ENCODE measurements at places on chromosomes 7 and 10. TPM values are rescaled to one million over a fixed set of nuclear protein-coding genes. Genes with fewer than 3 reads are reported as not detected.

GIGYF1 gene
- total RNA-seq, result 20.8 TPM

UFSP1 gene
- 2.3 TPM for total RNA-seq

CYP26C1 gene
- total RNA-seq, result 9.5 TPM

IGFBP1 gene
- 0.54 TPM for total RNA-seq

UCN3 gene
- 0.27 TPM for total RNA-seq

SGCE gene
- total RNA-seq, result 118 TPM

GIMAP8 gene
- total RNA-seq, result 2.5 TPM

WIPF3 gene
- total RNA-seq, result 2.4 TPM

NUDT1 gene
- total RNA-seq, result 11.1 TPM

PSMC2 gene
- 45.9 TPM for total RNA-seq

ARMC3 gene
- total RNA-seq, result 7.8 TPM

TEX47 gene
- not detected for total RNA-seq

DYNC1I1 gene
- 15.2 TPM for total RNA-seq

DNA sequence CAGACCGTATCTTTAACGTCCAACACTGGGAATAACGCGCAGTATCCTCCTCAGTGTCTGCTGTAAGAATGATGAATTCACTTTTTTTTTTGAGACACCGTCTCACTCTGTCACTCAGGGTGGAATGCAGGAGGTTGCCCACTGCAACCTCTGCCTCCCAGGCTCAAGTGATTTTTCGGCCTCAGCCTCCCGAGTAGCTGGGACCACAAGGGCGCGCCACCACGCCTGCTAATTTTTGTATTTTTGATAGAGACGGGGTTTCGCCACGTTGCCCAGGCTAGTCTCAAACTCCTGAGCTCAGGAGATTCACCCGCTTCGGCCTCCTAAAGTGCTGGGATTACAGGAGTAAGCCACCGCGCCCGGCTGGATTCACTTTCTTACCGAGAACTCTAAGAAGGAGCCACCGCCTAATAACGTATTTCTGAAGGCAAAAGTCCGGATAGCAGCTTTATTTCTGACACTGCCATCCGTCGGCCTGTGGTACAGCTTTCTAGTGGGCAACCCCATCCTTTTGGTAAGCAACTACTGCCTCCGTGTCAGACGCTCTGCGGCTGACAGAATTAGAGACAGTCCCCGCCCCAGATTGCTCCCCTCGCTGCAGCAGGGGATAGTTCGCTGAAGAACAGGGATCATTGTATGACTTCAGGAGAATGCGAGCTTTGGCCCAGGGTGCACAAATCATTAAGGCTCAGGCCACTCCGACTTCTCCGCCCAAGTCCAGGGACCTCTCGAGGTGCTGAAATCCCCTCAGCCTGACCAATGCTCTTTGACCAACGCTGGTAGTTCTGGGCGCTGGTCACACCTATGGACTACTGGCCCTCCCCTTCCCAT lies 662 bp downstream of the POLR3A start:
- DNase-seq, result no peak

DNA sequence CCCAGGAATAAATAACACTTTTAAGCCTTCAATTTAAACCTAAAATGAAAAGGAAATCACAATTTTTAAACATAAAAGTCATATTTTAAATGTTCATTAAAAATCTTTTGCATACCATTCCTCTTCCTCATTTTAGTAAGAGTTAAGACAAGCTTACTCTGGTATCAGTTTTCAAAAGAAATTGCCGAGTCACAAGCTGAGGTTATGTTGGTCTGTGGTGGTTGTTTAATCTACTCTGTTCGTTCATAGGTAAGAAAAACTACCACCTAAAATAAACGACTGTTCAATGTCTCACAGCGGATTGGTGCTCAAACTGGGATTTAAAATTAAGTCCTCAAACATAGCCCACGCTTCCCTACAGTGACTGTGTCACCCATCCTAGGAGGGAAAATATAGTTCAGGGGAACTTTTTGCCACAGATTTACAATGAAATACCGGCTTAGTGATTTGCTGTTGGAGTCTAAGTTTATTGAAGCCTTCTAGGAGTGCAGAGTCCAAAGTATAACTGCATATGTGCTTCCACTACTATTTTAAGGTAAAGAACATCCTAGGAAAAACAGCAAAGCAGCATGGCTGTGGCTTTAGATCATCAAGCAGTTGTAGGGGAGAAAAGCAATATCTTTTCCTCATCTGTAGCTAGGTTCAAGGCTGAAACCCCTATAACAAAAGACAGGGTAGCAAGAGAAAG lies 61.1 kb downstream of the GNAT3 start:
- no peak for DNase-seq

- DNase-seq, result peak; percentile 34
Observed at GRCh38 chr7:142646386-142647140, 102.7 kb upstream of the PRSS1 start.

GRCh38 chr7:121214657-121215056 lies 114.1 kb upstream of the WNT16 start:
- no peak for DNase-seq

- no peak for DNase-seq
Observed at GRCh38 chr7:87328281-87328680, 17.2 kb upstream of the CROT start.

DNA sequence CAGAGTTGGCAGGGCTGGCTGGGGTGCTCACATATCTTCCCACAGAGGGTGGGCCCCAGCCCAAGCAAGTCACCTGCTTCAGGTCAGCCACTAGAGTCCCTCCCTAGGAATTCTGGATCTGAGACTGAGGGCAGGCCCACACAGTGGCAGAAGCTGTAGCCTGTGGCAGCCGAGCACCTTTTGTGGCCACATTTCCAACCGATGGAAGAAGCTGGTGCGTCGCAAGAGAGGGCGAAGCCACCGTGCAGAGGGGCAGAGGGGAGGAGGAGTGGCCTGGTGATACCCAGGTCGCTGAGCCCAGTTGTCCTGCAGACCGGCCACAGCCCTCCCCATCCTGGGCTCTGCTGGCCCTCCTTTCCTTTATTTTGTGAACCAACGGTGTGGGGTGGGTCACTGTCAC lies 5.3 kb downstream of the POLM start:
- no peak for DNase-seq

GRCh38 chr10:13956826-13957225 lies 370.1 kb downstream of the PRPF18 start:
- no peak for DNase-seq

DNA sequence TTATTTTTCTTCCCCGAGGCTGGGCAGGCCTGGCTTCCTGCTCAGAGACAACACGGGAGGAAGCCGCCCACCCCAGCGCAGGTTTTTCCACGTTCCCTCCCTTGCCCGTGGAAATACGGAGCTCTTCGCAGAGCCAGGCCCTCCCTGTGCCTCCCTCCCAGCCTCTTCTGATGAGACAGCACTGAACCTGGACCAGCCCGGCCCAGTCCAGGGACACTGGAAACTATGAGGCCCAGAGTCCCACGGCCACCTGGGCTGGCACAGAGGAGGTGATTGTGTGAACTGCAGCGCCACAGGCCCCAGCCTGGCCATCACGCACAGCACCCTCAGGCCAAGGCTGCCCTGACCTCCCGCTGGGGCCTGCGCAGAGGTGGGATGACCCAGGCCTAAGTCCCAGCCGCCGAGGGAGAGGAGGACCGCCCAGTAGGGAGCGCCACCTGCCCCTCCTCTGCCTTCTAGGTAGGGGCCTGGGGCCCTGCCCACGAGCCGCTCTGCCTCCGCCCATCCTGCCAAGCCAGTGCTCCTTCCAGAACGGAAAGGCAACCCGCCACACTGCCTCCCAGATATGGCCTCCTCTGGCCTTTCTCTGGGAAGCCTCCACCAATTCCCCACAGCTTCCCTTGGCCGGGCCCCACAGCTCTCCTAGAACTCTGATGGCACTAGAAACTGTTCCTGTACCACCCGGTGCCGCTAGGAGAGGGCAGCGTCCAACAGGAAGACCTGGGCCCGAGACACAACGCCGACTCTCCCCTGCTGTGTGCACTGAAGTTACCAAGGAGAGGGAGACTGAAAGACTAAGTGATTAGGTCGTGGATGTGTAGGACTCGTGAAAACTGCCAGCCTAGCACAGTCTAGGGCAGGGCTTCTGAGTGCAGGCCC lies 57.2 kb downstream of the PROSER2 start:
- DNase-seq, result no peak

DNA sequence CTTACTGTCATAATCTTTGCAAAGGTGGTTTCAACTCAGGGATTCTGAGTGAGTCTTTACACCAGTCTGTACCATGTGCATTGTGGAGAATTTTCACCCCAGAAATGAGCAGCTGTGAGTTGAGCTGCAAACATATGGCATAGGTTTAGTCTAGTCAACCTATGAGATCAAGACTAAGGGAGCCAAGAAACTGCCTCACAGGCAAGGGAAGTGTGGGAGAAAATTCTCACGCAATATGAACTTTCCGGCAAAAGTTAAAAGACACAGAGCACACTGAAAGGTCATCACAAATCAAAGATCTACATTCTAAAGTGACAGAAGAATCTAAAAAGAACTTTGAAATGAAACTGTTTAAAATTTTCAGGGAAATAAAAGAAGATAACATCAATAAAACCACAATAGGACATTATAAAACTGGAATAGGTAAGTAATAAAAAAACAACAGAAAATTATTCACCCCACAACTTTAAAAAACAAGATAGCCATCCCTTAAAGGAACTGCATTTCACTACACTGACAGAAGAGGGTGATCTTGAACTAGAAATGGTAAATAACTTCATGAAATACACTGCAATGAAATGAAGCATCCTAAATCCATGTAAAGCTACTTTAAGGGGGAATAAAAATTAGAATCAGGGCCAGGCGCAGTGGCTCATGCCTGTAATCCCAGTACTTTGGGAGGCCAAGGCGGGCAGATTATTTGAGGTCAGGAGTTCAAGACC lies 63.5 kb downstream of the LGI1 start:
- no peak for DNase-seq

GRCh38 chr7:148699782-148700629 lies 1.3 kb downstream of the CUL1 start:
- peak; percentile 47 for DNase-seq

DNA sequence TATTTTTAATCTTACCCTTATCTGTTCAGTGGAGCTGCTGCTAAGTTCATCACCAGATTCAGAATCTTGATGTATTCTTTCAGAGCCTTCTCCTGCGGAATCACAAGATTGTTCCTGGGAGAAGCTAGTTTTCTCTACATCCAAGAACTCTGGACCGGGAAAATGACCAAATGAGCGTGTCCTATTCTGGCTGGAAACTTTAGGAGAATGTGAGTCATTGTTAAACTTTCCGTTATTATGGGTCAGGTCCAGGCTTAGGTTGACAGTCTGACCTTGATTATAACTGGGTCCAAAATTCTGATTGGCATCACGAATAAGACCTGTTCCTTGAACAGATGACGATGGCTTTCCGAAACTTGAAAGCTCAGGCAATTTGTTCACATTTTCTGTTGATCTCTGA lies 20.5 kb downstream of the ARHGAP12 start:
- no peak for DNase-seq

- no peak for DNase-seq
Observed at GRCh38 chr10:99977916-99978315, 31.8 kb downstream of the DNMBP start.

DNA sequence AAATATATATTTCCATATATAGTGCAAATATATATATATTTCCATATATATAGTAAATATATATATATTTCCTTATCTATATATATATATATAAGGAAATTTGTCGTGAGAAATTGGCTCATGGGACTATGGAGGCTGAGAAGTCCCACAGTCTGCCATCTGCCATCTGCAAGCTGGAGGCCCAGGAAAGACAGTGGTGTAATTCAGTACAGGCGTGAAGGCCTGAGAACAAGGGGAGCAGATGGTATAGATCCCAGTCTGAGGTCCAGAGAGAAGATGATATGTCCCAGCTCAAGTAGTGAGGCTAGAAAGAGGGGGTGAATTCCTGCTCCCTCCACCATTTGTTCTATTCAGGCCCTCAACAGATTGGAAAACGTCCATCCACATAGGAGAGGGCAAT lies 78.9 kb downstream of the MTPN start:
- DNase-seq, result no peak

DNA sequence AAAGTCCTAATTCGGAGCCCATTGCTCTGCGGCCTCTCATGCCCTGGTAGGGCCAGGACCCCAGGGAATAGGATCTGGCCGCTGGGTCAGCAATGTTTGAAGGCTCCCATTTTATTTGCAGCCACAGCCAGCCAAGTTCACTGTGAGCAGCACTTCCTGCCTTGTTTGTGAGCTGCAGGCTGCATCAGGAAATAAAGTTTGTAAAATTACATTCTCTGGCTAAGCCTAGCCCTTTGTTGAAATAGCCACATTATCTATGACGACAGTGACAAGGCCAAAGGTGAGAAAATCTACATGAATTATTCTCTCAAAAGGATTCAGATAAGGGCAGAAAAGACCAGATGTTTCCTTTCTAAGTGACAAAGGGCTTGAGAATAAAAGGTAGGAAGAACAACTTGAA lies 23.7 kb upstream of the ITGB1 start:
- DNase-seq, result no peak

DNA sequence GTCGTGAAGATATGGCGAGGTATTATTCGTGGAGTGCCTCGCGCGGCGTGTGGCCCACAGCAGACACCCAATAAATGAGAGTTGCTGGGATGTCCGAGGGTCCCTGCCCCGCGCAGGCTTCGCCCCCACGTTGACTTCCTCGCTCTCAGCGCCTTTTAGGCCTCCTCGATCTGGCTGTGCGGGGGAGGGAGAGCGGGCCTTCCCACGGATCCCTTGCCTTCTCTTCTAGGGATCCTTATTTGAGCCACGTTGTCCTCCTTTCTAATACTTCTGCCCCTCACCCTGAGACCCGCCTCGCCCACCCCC lies 660 bp downstream of the VCL start:
- no peak for DNase-seq

DNA sequence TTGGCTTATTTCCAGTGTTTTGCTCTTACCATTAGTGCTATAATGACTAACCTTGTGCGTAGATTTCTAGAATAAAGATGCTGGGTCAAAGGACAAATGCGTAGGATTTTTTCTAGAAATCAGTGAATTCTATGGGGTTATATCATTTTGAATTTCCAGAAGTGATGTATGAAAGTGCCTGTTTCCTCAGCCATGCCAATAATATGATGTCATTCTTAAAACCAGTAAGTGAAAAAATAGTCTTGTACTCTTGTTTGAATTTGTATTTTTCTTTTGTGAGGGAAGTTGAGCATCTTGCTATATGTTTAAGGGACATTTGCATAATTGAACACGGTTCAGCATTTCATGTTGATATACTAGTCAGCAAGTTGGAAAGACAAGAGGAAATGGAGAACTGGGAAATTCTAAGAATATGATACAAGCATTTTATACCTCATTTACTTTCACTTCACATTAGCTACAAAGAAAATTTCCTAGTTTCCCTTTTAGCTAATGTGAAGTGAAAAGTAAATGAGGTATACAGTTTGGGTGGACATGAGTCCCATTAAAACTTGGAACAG lies 3.8 kb upstream of the DNAH11 start:
- no peak for DNase-seq

DNA sequence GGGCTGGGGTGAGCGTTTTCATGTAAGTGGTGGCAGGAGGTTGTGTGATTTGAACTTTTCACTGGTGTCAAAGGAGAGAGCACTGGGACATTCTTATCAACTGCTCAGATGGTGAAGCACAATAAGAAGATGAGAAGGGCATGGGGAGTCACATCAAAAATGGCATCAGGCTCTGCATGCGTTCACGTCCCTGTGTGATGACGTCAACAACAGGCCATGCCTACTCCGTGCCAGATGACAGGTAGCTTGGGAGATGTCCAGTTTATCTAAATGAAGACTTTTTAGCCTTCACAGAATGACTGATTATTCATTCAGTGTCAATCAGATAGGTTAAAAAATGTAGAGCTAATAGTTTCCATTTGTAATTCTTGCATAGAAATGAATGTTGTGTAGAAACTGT lies 264.3 kb upstream of the POM121L12 start:
- DNase-seq, result no peak
